ENCODE measurements at places on chromosomes 3 and 15.

DNA sequence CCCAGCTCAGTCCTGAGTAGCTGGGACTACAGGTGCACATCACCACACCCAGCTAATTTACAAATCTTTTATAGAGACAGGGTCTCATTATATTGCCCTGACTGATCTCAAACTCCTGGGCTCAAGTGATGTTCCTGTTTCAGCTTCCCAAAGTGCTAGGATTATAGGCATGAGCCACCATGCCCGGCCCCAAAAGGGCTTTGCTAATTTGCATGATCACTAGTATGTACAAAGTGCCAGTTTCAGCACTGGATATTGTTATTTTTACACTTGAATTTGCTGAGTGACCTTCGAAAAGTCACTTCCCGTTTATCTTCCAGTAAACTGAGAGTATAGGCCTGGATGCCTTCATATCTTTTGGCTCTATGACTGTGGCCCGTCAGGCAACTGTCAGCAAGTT is 12.2 kb downstream of the CLN6 start:
- no peak for DNase-seq

- no peak for DNase-seq
Observed at GRCh38 chr3:79038636-79039035, 729.2 kb downstream of the ROBO1 start.

GRCh38 chr15:38514601-38515000 is 50.0 kb downstream of the RASGRP1 start:
- DNase-seq, result no peak

DNA sequence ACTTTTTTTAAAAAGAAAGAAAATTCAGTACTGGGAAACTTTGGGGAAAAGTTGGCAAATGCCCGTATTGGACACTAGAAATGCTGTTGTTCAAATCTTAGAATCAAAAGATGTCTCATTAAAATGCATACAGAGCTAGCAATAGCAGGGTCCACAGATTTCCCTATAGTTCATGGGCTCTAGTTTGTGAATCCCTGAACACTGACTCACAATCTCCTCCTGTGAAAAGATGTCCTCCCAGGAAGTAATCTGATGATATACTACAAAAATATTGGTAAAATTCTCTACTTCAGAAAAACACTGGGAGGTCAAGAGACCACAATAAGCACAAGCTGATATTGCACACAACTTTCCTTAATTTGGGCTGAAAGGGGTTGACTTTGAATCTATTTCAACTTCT is 568.4 kb upstream of the ZNF385D start:
- DNase-seq, result no peak

DNA sequence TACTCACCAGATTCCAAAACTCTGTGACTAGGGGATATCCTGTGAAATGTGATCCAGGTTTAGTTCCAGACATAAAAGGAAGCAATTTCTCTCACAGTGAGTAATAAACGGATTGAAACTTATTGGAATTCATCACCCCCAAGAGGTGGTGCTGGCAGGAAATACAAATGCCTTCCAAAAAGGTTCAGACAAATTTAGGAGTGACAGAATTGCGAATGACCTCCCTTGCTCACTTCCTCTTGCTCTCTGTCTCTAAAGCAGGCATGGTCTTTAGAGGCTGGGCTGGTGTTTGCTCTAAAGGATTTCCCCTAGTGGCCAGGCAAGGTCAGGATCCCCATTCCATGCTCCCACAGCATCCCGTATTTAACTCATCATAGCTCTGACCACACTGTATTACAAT is 449.4 kb upstream of the PPP2R3A start:
- DNase-seq, result no peak

- no peak for DNase-seq
Observed at GRCh38 chr3:152885076-152885475, 50.1 kb downstream of the P2RY1 start.

All from activated T-cell treated with anti-CD3 and anti-CD28 coated beads for 48 hours (primary cell).